Left lobe of liver (tissue), 2 donors: ENCODE measurements at places on chromosomes 16 and 17. TPM values are rescaled to one million over a fixed set of nuclear protein-coding genes. Genes with fewer than 3 reads are reported as not detected.

GRCh38 chr17:17723354-17724261 lies 42.4 kb downstream of the RAI1 start:
- no peak for DNase-seq

GRCh38 chr16:84952335-84953189 lies 58.8 kb downstream of the ZDHHC7 start:
- peak; percentile 81 for DNase-seq

DNA sequence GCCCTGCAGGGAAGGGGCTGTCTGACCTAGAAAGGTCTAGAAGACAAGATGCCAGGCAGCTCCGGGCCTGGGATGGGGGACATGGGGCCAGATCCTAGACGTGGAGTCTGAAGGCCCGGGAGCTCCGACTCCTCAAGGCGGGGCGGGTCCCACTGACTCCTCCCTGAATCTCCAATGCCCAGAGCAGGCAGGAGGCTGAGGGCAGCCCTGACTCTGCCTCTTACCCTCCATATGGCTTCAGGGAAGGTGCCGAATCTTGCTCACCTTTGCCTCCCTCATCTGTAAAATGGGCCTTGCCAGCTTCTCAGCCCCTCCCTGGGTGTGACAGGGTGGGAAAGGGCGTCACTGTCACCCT lies 14.8 kb downstream of the VASN start:
- no peak for DNase-seq

- DNase-seq, result no peak
These were observed 12.1 kb downstream of the CFDP1 start for GRCh38 chr16:75420987-75421819.

DNA sequence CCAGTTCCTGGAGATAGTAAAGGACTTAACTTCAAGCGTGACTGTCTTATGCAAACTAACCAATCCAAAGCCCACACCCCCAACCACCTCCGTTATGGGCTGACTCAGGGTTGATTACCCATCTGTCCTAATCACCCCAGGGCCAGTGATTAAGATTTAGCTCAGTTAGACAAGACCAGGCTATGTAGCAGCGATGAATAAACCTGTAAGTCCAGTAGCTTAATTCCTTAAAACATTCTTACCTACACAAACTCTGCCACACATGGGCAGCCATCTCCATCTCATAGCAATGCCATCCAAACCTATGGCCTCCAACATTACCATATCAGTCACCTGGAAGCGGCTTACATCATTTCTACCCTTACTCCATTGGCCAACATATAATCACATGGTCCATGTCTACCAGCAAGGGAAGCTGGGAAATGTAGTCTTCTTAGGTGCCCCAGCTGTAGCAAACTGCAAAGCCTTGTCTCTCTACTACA lies 266.7 kb downstream of the SHISA9 start:
- DNase-seq, result no peak

DNA sequence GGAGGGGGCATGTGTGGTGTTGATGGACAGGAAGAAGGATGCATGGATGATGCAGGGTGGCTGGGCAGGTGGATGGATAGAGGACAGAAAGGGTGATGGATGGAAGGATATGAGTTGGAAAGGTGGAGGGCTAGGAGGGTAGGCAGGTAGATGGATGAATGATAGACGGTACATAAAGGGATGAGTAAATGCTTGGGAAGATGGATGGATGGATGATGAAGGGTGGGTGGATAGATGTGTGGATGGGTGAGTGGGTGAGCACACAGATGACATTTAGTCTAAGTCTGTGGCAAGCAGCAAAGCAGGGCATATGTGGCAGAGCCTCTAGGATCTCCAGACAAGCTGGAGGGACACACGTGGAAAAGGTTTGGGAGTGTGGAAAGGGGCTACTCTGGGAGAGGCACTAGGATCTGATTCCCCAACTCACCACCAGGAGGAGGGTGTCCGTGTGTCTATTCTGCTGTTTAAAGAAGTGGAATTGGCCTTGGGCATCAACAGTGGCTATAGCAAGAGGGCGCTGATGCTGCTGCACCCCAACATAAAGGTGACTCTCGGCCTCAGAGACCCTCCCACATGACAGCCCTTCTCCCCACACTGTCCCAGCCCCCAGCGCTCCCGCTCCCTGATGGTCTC lies 8.2 kb downstream of the PLD2 start:
- no peak for DNase-seq

GRCh38 chr17:71164561-71164960 lies 956.3 kb upstream of the SOX9 start:
- DNase-seq, result no peak

- no peak for DNase-seq
These were observed 53.7 kb downstream of the RPH3AL start for GRCh38 chr17:298791-299450.

- DNase-seq, result no peak
These were observed 99.9 kb downstream of the BANP start for GRCh38 chr16:88050952-88051660.

GRCh38 chr17:80793421-80793820 lies 198.2 kb upstream of the CHMP6 start:
- DNase-seq, result no peak

DNA sequence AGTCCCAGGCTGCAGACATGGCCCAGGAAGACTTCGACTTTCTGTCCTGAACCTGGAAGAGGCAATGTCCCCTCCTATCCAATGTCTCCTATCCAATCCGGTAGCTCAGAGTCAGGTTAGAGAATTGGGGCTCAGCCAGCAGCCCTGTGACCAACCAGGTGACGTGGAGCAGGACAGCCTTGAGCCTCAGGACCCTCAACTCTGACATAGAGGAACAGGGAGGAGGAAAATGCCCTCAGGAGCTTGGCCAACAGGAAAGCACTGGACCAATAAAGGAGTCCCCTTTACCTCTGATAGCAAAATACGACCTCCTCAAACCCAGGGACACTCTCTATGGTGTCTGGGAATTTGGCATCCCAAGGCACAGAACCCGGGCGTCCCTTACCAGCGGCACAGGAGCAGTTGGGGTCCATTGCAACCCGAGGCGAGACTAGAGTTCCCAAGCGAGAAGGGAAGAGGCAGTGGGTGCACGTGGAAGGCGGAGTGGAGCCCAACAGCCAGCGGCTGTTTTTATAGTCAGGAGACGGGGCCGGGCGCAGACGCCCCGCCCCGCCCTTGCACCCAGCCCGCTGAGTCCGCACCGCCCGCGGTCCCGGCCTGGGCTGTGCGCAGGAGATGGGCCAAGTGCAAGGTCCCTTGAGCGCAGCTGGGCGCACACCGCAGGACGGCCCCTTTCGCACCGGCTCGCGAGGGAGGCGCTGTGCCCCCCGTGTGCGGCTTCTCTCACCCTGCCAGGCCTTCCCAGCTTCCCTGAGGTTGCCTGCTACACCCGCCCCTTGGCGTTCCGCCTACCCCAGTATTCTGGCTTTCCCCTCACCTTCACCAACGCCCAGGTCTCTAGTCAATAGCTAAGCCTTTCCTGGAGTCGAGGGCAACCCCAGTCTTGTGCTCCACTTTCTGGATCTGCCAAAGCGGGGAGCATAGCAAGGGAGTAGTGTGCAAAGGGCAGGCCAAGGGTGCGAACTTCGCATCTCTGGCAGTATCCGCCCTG lies at the start of gene MT1G:
Gene MT1G (minus strand): TSS at position 485 of the 991 bp plus-strand sequence. CDS start 72 bp downstream, at position 413.
- DNase-seq, result peak; percentile 98

GRCh38 chr17:81252326-81252986 lies 13.3 kb downstream of the NDUFAF8 start:
- DNase-seq, result no peak

DNA sequence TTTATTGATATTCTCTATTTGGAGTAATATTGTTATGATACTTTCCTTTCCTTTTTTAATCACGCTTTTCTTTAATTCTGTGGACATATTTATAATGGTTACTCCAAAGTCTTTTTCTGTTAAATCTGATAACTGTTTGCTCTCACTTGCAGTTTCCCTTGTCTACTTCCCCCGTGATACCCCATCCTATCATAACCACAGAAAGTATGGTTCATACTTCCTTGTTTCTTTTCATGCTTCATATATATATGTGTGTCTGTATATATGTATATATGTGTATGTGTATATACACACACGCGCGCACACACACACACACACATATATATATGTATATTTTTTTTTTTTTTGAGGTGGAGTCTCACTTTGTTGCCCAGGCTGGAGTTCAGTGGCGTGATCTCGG lies 23.5 kb downstream of the SPECC1 start:
- no peak for DNase-seq

- DNase-seq, result peak; percentile 55
These were observed 923 bp downstream of the GDPD3 start for GRCh38 chr16:30112197-30113030.

DNA sequence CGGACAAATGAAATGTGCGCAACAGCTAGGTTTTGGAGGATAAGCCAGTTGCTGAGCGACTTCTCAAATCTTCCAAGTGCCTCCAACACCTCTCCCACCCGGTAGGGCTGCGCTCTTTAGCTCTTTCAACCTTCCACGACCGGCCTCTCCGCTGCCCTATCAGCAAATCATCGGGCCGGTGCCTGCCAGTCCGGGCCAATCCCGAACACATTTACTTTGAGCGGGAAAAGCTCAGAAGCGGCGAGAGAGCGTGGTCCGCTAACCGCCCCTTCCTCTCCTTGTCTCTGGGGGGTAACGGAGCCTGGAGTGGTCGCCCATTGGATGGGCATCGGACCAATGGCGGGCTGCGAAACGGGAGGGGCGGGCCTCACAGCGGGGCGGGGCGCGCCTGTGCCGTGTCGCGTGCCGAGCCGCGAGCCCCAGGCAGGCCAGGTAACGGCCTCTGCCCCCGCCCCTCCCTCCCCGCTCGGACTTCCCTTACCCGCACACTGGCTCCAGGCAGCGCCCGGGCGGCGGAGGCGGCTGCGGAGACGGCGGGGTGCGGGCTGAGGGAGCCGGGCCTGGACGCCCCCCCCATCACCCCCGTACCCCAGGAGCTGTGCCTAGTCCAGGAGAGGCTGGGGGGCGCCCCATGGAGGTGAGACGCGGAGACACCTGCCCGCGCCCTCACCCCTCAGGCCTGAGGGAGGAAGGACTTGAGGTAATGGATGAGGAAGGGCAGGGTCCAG lies at the start of gene MEIOC:
Gene MEIOC (plus strand): TSS at position 486 of the 728 bp plus-strand sequence. CDS start 146 bp downstream, at position 632.
- DNase-seq, result no peak

DNA sequence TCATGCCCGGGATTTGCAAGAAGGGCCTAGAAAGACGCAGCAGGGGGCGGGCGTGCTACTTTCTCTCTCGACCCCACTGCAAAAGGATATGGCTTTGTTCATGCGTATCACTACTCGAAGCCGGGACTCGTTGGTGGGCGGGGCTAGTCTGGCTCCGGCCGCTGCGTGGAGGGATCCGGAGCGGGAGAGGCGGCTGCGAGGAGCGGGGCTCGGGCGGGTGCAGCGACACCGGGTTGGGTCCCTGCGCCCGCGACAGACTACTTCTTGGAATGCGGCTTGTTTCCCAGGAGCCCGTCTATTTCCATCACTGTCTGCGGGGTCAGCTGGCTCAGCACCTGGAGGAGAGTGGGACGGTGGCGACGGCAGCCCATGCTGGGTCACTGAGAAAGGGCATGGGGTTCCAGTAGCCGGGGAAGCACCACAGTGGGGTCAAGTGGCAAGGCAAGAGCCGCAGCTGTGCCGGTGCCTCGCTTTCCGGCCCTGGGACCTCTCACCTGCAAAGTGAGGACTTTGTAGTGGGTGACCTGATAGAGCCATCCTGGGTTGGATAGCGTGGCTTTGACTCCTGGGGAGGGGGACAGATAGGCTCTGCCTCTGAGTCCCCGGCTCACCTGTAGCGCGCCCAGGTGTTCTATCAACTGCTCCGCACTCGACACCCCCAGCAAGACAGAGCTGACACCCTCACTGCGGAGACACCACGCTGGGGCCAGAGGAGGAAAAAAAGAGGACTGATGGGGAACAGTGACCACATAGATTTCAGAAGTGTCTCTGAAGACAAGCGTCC lies 6.6 kb downstream of the KCNAB3 start:
- DNase-seq, result peak; percentile 70

DNA sequence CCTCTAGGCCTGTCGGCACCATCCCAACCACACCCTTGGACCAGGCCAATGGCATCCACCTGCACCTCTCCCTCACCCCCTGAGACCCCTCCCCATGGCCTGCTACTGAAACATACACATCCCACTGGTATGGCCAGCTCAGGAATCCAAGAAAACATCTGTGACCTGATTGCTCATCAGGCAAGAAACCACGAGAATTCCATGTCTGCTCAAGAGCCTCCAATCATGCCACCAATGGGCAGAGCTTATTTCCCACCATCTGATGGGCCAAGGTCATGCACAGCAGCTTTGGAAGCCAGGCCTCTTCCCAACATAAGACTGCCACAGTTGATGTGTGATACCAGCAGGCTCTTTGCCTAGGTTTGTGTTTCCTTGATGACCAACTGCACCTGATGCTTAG lies 190.1 kb downstream of the C16orf78 start:
- no peak for DNase-seq

DNA sequence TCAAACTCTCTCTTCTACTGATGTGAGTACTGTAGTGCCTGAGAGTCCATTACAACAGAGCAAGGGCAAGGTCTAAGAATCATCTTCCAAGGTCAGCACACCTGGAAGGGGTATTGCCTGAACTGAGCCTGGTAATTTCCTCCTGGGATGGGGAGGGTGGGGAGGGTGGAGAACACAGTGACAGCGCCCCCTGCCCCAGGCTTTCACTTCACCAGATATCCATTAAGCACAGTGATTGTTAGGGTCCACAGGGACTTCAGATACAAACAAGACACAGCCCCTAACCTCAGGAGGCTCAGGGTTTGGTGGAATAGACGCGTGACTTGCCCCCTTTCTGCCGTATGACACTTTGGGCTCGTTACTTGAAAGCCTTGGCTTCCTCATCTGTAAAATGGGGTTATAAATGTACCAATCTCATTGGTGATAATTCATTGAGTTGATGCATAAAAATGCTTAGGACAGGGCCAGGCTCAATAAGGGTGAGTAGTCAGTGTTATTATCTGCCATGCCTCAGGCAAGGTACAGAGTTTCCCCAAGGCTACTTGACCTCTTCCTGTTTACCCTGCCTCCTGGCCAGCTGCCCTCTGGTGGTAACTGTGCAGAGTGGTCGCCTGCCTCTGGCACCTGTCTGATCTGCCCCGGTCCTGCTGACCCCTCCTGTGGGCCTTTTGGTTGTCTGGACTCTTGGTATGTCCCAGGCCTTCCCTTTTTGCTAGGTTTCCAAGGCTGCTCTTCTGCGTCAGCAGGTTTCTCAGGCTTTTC lies 13.1 kb upstream of the BRD7 start:
- no peak for DNase-seq

- DNase-seq, result no peak
These were observed 27.4 kb upstream of the RCVRN start for GRCh38 chr17:9932491-9932890.

The CHRNB1 gene
- total RNA-seq, result 10.9 TPM

The KRT40 gene
- not detected for total RNA-seq

The ITGB3 gene
- total RNA-seq, result 5.0 TPM

The RHBDL1 gene
- total RNA-seq, result 1.1 TPM

The KRTAP4-1 gene
- not detected for total RNA-seq

The ORC6 gene
- 0.65 TPM for total RNA-seq

The P2RX1 gene
- total RNA-seq, result 0.13 TPM
